ENCODE measurements at places on chromosomes 2 and 18.

GRCh38 chr18:23114171-23114881 is 21.0 kb upstream of the CABLES1 start:
- DNase-seq: no peak

- DNase-seq: no peak
Measured at GRCh38 chr18:75285876-75286275, 75.3 kb downstream of the TSHZ1 start.

GRCh38 chr2:28452534-28453081 is 43.3 kb upstream of the PLB1 start:
- DNase-seq: peak; percentile 70

GRCh38 chr2:47534179-47534919 is 131.4 kb downstream of the MSH2 start:
- DNase-seq: no peak

GRCh38 chr18:76803814-76804213 is 18.5 kb upstream of the ZNF236 start:
- peak; percentile 45 for DNase-seq

GRCh38 chr18:26863921-26864497 is 1.5 kb downstream of the AQP4 start:
- no peak for DNase-seq

DNA sequence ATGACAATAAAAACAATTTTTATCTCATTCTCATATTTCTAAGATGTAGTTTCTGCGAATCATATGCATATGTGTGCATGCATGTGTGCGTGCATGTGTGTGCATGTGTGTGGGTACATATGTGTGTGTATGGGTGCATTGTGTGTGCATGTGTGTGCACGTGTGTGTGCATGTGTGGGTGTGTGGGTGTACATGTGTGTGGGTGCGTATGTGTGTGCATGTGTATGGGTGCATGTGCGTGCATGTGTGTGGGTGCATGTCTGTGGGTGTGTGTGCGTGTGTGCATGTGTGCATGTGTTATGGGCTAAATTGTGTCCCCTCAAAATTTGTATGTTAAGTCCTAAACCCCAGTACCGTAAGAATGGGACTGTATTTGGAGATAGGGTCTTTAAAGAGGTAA is 49.3 kb downstream of the COL6A3 start:
- no peak for DNase-seq

DNA sequence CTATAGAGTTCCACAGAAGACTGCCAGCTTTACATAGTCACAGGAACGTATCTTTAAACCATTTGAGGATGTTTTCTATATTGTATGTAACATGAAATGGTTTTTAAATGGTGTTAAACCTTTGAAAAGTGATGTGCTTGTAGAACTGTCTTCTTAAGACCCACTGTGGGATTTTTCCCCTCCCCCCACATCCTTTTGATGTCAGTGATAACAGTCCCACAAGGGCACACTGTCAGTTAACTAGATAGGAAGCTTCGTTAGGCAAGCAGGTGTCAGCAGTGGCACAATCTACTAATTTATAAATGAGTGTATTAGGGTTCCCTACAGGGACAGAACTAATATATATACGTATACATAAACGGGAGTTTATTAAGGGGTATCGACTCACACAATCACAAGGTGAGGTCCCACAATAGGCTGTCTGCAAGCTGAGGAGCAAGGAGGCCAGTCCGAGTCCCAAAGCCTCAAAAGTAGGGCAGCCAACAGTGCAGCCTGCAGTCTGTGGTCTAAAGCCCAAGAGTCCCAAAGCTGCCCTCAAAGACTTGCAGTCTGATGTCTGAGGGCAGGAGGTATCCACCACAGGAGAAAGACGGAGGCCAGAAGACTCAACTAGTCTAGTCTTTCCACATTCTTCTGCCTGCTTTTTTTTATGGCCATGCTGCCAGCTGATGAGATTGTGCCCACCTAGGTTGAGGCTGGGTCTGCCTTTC is 23.8 kb upstream of the HNRNPLL start:
- no peak for DNase-seq

DNA sequence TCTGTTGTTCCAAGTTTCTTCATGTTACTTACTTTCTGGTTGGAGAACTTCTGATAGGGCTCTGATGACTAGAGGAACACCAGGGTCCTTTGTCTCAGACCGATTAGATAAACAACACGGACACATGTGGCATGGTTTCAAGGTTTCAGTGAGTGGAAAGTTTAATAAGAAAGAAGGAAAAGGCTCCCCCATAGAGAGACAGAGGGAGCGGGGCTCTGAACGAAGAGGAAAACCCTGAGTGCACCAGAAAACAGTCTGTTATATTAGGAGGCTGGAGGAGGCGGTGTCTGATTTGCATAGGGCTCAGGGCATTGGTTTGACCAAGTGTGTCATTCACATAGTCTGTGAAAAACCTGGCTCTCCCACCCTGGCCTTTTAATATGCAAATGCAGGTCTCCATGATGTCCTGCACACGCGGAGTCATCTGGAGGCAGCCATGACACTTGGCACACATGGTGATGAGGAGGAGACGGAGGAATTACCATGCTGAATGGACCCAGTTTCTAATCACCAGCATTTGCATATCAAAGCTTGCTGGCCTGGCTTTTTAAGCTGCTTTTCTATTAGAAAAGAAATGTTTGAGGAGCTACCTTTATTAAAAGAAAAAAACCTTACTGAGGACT is 94.2 kb downstream of the PTPN4 start:
- DNase-seq: no peak

GRCh38 chr2:106115250-106115649 is 78.9 kb downstream of the UXS1 start:
- DNase-seq: no peak

DNA sequence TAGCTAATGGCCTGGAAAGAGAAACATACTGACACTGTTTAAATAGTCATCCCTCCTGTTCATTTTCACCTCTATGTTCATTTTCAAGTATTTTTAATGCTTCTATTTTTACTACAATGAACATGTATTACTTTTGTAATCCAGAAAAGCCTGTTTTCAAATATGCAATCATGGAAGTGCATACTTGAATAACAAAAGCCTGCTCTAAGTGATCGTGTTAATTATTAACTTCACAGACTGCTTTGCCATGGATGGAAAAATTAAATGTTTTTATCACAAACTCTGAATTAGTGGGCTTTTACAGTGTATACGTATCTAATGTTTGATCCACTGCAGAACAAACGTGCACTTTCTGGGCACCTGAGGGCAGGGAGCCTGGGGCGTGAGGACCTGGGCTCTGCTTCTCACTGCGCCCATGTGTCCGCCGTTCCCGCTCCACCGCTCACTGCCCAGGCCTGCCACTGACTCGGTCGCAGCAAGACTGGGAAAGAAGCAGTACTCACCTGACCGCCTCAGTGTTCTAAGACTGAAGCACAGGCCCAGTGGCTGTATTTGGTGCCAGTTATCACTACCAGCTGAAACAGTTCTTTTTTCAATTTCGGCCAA is 80.6 kb downstream of the UXS1 start:
- no peak for DNase-seq

- no peak for DNase-seq
Measured at GRCh38 chr18:4060427-4061281, 394.5 kb downstream of the DLGAP1 start.

DNA sequence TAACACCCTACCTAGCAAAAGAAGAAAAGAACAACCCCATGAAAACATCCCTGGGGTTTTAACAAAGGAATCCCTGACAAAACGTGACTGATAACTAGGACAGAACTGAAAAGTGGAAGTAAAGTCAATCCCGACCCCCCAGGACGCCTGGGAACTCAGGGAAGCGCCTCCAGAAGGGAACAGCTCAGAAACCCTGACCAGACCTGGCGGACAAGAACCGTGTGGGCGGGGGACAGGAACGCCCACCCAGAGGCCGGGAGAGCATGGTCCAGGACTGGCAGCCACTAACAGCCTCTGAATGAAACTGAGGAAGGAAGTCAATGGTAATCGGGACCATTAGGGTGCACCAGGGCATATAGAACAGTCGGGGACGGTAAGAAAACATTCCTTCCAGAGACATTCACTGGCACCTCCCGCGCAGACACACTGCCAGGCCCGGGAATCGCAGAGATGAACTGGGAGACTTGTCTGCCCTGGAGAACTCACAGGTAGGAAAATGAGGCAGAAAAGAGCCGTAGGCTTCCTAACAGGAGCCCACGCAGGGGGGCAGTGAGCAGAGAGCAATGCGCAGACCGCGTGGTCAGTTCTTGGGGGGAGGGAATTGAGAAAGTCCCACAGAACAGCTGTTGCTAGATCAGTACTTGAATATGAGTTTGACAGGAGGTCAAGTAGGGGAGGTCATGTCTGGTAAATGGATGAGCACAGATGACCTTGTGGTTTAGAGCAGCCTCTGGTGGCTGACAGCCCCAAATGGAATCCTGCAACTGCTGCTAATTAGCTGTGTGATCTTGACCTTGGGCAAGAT is 1.3 kb upstream of the TBC1D8 start:
- no peak for DNase-seq

- no peak for DNase-seq
Measured at GRCh38 chr2:197274937-197275336, 35.6 kb downstream of the ANKRD44 start.

- no peak for DNase-seq
Measured at GRCh38 chr2:72154386-72154975, 6.8 kb upstream of the CYP26B1 start.

GRCh38 chr2:112701052-112701451 is 19.8 kb upstream of the NT5DC4 start:
- DNase-seq: no peak

GRCh38 chr2:157990173-157990572 is 111.5 kb upstream of the UPP2 start:
- DNase-seq: no peak

- DNase-seq: no peak
Measured at GRCh38 chr2:168920504-168921157, 19.5 kb downstream of the G6PC2 start.

GRCh38 chr2:24682304-24682703 is 110.9 kb downstream of the PTRHD1 start:
- DNase-seq: no peak

GRCh38 chr2:148531669-148532428 is 112.7 kb upstream of the EPC2 start:
- DNase-seq: no peak

DNA sequence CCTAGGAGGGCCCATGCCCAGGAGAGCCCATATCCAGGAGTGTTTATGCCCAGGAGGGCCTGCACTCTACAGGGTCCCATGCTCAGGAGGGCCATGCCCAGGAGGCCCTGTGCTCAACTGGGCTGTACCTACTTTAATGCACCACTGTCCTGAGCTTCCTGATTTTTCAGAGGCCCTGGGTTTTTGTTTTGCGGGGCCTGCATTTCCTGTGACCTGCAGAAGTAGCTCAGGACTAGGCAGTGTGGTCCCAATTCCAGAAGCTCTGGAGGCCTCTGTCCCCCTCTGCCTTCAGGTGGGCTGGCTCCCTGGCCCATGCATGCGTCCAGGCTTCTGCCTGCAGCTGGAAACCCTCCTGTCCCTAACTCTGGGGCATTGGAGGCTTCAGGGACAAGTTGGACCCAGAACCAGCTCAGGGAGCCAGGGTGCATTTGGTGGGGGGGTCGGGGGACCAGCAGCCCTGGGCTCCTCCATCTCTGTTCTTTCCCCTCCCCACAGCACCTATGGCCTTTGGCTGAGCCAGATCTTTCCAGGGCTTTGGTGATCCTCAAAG is 10.8 kb downstream of the GPR35 start:
- no peak for DNase-seq

DNA sequence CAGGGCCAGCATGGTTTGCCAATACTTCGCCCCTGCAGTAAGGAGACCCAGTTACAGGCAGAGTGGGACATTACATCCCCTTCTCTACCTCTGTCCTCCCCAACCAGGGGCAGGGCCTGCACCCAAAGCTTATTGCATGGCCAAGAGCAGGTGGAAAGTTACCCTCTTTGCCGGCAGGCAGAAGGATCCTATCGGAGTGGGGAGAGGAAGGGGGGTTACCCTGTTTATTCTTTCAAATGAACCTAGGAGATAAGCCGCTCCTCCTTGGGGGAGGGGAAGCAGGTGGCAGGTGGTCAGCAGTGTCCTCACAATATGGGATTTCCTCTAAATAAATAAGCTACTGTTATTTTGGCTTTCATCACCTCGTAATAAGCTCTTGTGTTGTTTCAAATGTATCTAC is 53.9 kb downstream of the SPATS2L start:
- DNase-seq: no peak

DNA sequence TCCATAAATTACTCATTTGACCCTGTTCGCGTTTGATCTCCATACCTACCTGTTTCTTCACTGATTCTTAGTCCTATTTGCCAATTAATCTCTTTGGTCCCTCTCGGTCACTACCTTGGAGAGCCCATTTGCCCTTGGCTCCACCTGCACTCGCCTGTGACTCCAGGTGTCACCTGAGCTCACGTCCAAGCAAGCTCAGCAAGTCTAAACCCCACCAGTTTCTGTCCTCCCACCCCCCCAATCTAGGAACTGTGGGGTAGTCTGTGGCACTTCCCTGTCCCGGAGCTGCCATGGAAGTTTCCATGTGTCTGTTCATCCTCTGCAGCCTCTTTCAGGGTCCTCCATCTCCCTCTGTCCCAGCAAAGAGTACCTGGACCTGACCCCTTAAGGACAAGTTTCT is 68.1 kb upstream of the BCL2L11 start:
- no peak for DNase-seq

DNA sequence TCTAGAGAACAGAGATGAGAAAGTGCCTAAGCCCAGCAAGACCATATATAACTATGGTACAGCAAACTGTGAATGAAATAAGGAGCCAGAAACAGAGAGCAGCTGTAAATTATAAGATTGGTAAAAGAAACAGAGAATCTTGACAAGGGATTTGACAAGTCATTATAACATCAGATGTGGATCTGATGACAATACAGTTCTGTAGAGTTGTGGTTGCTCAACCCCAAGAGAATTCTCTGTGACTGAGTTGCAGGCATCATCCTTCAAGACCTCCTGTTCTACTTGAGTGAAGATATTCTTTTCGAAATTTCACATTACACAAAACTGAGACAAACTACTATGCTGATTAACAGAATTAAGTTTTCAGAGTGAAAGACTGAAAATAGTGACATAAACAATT is 343.1 kb upstream of the SLC39A10 start:
- DNase-seq: no peak
